ENCODE measurements at places on chromosomes 2 and 18.

GRCh38 chr2:200592406-200593075, 6.7 kb downstream of the AOX1 start:
- DNase-seq = no peak

GRCh38 chr2:131103165-131103564, 2.0 kb upstream of the PLEKHB2 start:
- DNase-seq = no peak

DNA sequence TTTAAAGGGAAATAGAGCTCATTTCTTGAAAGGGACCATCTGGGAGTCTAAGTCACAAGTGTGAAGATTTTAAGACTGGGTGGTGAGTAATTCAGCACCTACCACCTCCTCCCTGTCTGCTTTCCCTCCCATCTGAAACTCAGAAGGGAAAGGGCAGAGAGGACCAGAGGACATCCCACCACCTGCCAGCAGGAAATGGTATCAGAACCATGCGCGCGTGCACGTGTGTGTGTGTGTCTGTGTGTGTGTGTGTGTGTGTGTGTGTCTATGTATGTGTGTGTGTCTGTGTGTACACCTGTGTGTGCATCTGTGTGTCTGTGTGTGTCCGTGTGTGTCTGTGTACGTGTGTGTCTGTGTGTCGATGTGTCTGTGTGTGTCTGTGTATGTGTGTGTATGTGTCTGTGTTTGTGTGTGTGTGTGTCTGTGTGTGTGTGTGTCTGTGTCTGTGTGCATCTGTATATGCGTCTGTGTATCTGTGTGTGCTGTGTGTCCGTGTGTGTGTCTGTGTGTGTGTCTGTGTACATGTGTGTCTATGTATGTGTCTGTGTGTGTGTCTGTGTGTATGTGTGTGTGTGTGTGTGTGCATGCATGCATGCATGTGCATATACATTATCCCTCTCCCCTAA, 76.8 kb downstream of the ZFP36L2 start:
- no peak for DNase-seq

GRCh38 chr2:101089419-101089818, 61.8 kb downstream of the TBC1D8 start:
- no peak for DNase-seq

- no peak for DNase-seq
Measured at GRCh38 chr2:5328826-5329225, 363.4 kb upstream of the SOX11 start.

DNA sequence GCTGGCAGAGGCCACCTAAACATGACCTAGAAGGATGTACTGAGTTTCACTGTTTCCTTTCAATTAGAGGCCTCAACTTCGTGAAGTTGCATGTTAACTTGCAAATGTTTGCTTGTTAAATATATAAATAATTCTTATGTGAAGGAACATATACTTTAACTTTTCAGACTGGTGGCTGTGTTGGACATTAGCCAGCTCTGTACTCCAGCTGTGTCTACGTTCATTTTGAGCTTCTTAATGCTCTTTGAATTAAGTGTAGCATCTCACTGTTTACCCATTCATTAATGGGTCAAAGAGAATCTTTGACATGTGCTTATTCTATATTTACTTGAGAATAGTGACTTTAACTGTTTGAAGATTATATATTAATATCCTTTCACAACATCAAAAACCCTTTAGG, 823.2 kb upstream of the ID2 start:
- DNase-seq = no peak

DNA sequence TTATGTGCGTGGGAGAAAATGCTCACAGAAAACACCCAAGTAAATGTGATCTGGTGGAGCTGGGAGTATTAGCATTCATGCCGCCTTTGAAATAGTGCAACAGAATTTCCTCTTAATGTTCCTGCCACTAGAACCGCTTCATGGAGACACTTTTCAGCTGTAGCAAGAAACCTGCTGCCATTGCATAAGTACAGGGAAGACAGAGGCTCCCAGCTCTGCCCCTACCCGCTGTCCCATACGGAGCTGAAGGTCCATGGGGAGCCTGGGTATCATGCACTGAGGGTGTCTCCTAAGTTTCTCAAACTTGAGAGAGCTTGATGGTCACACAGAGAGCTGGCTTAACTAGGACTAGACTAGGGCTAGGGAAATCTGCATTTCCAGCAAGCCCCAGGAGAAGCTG, 49.6 kb downstream of the CRIM1 start:
- DNase-seq = no peak

- DNase-seq = no peak
Measured at GRCh38 chr18:57579934-57580333, 6.6 kb downstream of the FECH start.

DNA sequence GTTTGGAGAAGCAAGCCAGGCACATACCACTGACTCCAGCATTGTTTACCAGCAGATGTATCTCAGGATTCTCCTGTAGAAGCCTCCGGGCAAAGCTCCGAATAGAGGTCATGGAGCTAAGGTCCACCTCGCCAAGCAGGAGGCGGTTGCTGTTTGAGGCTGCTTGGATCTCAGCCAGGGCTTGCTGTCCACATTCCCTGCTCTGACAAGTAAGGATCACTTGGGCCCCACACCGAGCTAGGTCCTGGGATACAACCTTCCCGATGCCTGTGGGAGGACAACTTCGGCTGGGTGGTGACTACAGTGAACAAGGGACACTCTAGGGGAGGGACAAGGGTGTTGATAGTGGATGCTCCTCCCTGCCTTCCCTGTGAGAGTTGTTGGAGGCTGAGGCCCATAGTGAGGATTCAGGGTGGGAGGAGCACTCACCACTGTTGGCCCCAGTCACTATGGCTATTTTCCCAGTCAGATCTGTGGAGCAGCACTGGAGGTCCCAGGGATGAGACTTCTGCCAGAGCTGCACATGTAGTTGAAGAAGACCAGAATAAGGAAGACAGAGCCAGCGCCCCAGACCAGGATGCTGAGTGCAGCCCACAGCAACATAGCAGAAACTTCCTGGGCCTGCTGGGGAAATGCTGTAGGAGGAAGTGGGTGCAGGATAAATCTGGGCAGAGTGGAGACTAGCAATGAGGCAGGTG, 8.3 kb downstream of the C2orf81 start:
- DNase-seq = no peak

- no peak for DNase-seq
Measured at GRCh38 chr18:59057969-59058368, 81.7 kb upstream of the SEC11C start.

- no peak for DNase-seq
Measured at GRCh38 chr2:218960309-218961165, 1.1 kb downstream of the CDK5R2 start.

GRCh38 chr2:202377207-202377761, 1.2 kb downstream of the BMPR2 start:
- peak; percentile 4 for DNase-seq

GRCh38 chr2:29006092-29006979, 25.2 kb downstream of the TOGARAM2 start:
- no peak for DNase-seq

- no peak for DNase-seq
Measured at GRCh38 chr2:180405520-180405919, 398.4 kb upstream of the CWC22 start.

DNA sequence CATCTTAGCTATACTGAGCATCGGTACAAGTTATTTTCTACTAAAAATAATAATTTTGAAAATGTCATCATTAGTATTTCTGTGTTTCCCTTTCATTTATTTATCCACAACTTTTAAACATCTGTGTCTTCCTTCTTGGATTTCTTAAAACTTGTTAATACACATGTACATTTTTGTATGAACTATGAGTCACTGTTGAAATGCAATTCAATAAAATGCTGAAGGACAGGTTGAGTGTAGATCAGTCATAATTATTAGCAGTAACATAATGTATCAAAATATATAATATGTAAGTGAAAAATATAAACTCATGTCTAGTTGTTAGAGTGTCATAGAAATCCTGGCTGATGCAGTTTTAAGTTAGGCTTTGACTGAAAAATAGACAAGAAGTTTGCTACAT, 115.9 kb downstream of the MEIS1 start:
- no peak for DNase-seq

- no peak for DNase-seq
Measured at GRCh38 chr2:33785201-33786106, 186.4 kb upstream of the FAM98A start.

Data from cerebellar nuclear complex (tissue), 1 donor.